CD4-positive, alpha-beta T cell treated with Interleukin-6 at 100 ng/mL for 8 hours (primary cell): ENCODE measurements at places on chromosomes 2 and 18.

DNA sequence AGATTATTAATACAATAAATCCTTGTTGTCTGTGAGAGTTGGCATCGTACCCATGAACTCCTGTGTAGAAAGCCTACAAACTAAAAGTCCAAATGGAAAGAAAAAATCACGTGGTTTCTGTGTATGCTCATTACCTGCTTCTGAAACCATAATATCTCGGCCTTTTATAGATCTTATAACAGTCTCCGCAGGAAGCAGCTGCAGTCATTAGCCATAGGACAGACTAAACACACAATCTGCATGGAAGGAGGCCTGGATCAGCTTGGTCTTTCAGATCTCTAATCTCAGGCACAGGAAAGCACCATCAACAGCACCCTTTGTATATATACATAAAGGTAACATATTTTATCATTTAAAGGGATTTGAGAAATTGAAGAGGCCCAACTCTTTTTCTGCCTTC is 508.9 kb upstream of the TCF4 start:
- no peak for DNase-seq

GRCh38 chr2:58019229-58019628 is 27.4 kb upstream of the VRK2 start:
- DNase-seq, result no peak

DNA sequence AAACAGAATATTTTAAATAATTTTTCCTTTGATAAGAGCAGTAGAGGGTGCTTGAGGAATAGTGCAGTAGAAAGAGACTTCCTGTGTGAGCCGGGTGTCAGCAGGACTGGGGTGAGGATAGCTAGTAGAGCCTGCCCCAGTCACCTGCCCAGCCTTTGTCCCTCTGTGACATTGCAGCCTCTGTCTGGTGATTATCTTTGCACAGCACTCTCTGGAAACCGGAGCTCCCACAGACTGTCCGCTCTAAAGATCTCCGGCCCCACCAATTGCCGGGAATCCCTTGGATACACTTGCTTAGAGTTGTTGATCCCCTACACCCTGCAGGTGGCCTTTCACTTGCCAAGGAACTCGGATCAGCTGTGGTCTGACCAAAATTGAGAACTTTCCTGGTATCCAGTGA is 1081.3 kb upstream of the TMEFF2 start:
- DNase-seq, result no peak

GRCh38 chr2:183455056-183455455 is 330.8 kb downstream of the NUP35 start:
- no peak for DNase-seq

DNA sequence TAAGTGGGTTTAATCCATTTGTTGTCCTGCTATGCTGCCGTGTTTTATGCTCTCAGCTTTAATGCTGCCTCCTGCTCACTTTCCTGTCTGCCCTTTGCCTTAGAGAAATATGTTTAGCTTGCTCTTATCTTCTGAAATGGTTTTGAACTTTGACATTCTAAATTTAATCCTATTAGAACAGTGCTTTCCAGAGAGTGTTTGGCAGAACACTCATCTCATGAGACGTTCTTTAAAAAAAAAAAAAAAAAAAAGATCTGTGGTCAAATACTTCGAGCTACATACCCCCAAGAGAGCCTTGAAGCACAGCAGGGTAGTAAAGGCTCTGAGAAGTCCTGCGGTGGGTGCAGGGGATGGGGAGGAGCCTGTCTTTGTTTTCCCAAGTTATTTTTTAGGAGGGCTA is 161.3 kb downstream of the SPP2 start:
- DNase-seq, result no peak

- DNase-seq, result no peak
Observed at GRCh38 chr2:162963156-162963555, 124.6 kb upstream of the KCNH7 start.

- no peak for DNase-seq
Observed at GRCh38 chr2:234348081-234348480, 148.8 kb downstream of the ARL4C start.

DNA sequence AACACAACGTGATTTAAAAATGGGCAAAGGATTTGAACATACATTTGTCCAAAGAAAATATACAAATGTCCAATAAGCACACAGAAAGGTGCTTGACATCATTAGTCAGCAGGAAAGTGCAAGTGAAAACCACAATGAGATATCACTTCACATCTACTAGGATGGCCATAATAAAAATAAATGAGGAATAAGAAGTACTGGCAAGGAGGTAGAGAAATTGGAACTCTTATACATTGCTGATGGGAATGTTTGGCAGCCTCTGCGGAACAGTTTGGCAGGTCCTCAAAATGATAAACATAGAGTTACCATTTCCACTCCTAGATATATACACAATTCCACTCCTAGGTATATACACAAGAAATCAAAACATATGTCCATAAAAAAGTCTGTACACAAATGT is 51.0 kb upstream of the PGAP1 start:
- DNase-seq, result no peak

DNA sequence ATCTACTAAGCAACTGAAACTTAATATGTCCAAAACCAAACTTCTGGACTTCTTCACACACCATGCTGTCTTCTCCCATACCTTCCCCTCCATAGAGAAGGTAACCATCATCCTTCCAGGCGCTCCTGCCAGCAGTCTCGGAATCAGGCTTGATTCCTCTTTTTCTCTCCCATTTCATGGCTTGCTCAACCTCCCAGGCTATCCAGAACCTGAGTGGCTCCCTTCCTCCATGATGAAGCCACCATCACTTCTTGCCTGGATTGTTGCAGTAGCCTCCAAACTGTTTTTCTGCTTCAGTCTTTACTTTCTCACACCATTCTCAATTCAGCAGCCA is 40.1 kb upstream of the NDUFV2 start:
- DNase-seq, result no peak

DNA sequence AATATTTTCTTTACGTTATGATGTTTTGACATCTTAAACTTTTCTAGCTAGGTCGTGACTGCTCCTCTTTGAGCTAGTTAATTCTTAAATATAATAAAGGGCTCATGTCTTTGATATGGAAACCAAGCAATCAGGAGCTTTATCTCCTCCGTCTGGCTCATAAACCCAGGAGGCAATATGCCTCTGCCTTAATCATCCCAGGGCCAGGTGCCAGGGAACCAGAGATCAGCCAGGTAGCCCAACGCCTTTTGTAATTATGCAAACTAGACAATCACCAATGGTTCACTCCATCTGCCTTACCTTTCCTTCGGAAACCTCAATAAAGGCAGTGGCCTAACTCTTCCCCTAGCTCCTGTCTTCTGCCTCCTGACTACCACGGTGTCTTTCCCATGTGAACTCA is 213.7 kb downstream of the KCNJ3 start:
- DNase-seq, result no peak

GRCh38 chr18:58313491-58314032 is 269.5 kb downstream of the NEDD4L start:
- no peak for DNase-seq

DNA sequence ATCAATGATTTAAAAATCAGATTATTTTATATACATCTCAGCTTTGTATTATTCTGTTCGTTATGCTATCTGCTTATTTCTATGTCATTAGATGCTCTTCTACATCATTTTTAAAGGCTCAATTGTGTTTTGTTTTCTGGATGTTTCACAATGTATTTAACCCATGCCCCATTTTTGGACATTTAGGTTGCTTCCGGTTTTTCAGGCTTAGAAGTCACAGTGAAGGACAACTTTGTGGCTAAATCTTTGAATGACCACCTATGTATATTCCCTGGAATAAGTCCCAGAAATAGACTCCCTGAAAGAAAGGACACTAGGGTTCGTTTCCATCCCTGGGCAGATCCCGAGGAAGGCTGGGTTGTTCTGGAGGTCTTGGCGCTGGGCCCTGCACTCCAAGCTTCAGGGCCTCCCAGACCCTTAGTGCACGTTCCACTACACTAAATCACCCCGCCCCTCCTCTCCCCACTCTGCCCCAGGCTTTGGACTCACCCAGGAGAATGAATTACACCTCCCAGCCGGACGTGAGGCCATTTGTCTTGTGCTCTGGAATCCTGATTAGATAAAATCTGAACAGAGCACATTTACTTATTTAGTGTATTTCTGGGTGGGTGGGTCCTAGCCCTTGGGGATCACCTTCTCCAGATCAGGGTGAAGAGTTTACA is 188.2 kb downstream of the ZFP36L2 start:
- no peak for DNase-seq

DNA sequence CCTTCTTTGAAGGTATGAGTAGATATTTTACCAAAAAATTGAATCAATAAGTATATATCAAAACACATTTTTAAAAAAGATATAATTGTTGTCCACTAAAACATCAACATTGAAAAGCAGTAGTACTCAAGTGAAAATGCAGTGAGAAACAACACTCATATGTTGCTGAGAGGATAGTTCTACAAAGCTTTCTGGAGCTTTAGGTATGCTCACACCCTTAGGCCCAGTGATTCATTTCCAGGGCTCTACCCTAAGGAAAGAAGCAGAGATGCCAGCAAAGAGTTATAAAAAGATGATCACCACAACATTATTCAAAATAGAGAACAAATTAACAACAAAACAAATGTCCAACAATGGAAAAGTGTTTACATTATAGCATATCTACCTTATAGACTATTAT is 197.3 kb upstream of the CCDC150 start:
- no peak for DNase-seq

- DNase-seq, result no peak
Observed at GRCh38 chr2:44938287-44939105, 3.0 kb upstream of the SIX3 start.

GRCh38 chr2:160043265-160043664 is 19.1 kb downstream of the PLA2R1 start:
- DNase-seq, result no peak

GRCh38 chr2:68196120-68196716 is 38.5 kb downstream of the PNO1 start:
- peak; percentile 62 for DNase-seq

DNA sequence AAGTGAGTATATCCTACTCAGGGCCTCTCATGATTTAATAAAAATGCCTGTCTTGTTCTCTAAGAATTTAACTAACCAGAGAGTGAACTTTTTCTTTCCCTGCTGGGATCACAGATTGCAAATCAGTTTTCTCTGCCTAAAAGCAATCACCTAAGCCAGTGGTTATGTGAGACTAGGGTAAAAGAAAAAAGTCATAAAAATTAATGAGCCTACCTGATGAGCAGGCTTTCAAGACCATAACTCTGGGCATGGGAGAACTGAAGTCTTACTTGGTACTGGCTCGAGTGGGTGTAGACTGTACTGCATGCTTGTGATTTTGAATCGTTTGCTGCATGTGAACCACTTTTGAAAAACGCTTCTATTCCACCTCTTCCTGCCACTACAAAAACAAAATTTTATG is 1677.0 kb upstream of the LRRTM1 start:
- no peak for DNase-seq

- no peak for DNase-seq
Observed at GRCh38 chr2:237530472-237531433, 35.6 kb upstream of the PRLH start.

GRCh38 chr2:230130668-230131364 is 62.1 kb upstream of the SLC16A14 start:
- DNase-seq, result no peak

GRCh38 chr2:13876491-13877037 is 756.0 kb upstream of the LRATD1 start:
- DNase-seq, result no peak
